Colonic mucosa (tissue), 4 donors: ENCODE measurements at places on chromosomes 7 and 10. TPM values are rescaled to one million over a fixed set of nuclear protein-coding genes. Genes with fewer than 3 reads are reported as not detected.

- no peak for DNase-seq
Observed at GRCh38 chr7:1973321-1974251, 259.2 kb downstream of the MAD1L1 start.

DNA sequence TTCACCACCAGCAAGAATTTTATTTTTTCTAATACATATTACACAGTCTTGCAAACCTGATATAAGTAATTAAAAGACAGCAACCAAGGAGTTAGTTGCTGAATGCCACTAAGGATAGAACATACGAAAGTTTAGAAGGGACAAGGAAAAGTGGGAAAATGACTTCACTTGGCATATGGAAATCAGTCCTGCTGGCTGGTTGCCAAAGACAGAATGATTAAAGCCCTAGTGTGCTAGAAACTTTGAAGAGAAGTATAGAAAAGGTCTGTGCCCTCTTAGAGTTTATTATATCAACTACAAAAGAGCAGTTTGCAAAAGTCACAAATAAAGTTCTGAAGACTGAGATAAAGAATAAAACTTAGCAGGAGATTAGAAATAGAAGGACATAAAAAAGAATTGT, 5.8 kb upstream of the YAE1 start:
- DNase-seq = no peak

DNA sequence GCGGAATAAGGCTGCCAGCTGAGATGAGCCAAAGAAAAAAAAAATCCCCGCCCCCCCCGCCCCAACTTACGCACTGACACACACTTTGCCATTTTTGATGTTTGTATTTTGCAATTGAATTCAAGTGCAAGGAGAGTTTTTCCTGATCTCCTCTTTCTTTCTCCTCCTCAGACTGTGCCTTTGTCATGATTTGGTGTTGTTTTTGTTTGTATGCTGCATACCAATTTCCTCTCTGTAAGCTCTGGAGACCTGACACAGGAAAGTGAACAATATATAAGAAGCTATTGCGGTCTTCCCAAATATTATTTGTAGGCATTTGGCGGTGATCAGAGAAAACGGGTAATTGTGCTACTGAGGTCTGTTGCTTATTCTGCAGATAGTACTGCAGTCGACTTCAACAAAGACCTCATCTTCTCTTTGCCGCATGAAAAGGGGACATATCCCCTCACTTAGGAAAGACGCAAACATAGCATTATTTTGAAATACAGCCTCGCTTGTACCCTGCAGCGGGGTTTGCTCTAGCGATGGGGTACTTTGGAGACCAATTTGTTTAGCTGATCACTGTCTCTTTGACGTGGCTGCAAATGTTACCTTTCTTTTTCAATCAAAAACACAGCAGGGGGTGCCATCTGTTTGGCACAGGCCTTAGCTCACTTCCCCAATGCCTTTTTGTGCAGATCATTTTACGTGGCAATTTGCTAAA, 206.6 kb downstream of the SKAP2 start:
- DNase-seq = no peak

The VGF gene
- 0.90 TPM for total RNA-seq

The AKR1C4 gene
- total RNA-seq = not detected

GRCh38 chr10:28592953-28593352, 60.0 kb downstream of the WAC start:
- no peak for DNase-seq

DNA sequence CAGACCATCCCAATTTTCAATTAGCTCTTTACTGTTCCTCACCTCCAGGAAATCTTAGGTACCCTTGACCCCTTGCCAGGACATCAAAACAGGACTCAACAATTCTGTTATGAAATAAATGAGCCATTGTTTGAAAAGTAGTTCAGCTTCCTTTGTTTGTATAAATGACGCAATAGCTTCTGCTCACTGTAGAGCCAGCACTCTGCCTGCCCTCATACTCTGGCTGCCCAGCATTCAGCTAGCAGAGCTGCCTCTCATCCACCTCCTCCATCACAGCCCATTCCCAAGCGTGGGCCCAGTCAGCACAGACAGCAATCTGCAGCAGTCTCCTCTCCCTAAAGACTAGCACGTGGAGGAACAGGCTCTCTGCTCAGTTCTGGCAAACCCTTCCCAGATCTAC, 478.6 kb downstream of the GRID1 start:
- no peak for DNase-seq

- no peak for DNase-seq
Observed at GRCh38 chr7:130356876-130357611, 12.4 kb downstream of the CPA5 start.

DNA sequence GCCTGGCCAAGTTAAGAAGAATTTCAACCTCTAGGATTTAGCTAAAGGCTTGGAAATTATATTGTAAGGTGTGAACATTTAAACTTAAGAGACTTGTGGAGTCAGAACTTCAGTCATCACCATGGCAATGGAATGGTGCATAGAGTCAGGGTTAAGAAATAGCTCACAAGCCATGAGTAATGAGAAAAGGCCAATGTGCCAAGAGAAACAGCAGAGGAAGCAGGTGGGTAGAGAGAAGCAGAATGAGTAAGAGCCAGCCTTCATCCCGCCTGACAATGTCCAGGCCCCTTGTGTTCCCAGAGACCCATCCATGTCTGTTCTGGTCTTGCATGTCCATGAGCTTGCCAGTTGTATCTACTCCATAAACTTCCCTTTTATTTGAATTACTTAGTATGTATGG, 62.6 kb upstream of the TBX20 start:
- no peak for DNase-seq

GRCh38 chr10:18665815-18666558, 6.8 kb downstream of the ARL5B start:
- no peak for DNase-seq

DNA sequence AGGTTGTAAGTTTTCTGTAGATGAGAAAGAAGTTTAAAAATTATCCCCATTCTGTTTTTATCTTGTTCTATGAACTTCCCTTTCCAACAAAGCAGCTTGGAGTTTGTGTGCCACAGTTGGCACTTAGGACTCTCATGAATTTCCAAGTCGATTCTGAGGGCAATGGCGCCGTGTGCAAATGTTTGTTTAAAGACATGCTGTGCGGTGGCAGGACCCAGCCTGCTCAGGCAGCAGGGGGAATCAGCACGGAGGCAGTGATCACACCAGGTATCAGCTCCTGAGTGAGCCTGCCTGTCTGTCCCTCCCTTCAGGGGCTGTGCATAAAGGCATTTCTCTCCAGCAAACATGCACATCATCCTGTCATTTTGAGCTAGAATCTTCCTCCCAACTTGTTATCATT, 109.8 kb upstream of the WDR11 start:
- no peak for DNase-seq

DNA sequence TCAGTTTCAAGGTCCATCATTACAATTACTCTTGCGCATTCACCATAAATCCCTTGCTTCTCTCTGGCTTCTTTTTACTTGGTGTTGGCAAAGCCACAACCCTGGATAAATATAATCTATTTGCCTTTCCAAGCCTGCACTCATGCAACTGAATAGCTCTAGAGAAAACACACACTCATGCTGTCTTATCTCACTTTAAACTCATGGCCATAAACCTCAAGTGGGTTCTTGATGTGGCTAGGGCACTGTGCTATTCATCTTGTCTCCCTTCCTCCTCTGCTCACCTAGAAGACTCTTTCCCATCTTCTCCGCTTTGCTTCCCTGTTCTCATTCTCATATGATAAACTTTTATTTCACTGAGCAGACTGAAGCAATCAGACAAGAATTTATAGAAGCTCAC, 165.4 kb upstream of the MTPN start:
- no peak for DNase-seq

The ELMO1 gene
- total RNA-seq = 4.7 TPM

The EPO gene
- not detected for total RNA-seq

DNA sequence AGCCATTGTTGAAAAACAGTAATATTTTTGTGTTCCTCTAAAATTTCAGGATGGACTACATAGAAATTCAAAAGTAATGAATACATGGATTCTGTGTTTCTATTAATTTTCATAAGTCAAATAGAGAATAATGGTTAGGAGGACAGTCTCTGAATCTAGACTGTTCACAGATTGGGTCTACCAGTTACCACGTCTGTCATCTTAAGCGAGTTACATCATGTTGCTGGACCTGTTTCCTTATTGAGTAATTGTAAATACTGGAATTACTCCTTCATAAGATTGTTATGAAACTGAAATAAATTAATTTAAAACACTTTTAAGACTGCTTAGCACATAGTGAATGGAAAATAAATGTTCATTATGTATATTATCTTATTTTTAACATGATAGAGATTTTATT, 172.3 kb downstream of the KCND2 start:
- DNase-seq = no peak

DNA sequence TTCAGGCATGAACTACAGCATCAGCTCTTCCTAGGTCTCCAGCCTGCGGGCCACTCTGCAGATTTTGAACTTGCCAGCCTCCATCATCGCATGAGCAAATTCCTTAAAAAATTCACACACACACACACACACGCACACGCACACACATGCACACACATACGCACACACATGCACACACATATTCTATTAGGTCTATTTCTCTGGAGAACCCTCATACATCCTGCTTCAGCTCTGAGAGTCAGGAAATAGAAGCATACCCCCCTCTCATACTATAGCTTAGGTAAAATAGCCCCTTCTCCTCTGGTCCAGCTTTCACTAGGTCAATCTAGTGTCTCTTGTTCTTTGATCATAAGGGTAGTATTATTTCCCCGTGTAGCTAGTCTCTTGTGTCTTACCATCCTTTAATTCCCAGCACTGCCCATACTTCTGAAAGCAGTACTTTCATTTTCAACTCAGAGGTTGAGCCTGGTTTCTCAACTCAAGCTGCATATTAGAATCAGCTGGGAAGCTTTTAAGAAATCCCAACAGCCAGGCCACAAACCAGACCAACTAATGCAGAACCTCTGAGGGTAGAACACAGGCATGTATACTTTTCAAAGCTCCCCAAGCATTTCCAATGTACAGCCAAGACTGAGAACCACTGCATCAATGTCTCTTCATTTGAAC, 30.9 kb upstream of the ITGB8 start:
- no peak for DNase-seq

GRCh38 chr10:50334273-50334672, 83.0 kb upstream of the ASAH2 start:
- no peak for DNase-seq

The CYP26A1 gene
- not detected for total RNA-seq

The GPR22 gene
- 0.13 TPM for total RNA-seq

The NXPH1 gene
- 0.30 TPM for total RNA-seq

The TRPV5 gene
- not detected for total RNA-seq

DNA sequence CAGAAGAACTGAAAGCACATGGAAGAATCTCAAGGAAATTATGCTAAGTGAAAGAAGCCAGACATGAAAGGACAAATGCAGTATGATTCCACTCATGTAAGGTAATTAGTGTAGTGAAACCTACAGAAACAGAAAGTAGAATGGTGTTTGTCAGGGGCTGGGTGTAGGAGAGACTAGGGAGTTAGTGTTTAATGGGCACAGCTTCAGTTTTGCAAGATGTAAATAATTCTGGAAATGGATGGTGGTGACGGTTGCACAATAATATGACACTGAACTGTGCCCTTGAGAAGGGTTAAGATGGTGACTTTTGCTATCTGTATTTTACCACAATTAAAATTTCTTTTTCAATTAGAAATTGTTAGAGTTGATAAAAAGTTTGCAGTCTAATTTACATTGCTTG, 157.3 kb upstream of the ADCY1 start:
- no peak for DNase-seq

GRCh38 chr7:139259142-139259541, 28.1 kb downstream of the UBN2 start:
- DNase-seq = no peak

- peak; percentile 64 for DNase-seq
Observed at GRCh38 chr10:128069351-128070051, 56.7 kb downstream of the MKI67 start.

- DNase-seq = no peak
Observed at GRCh38 chr7:78041423-78041822, 242.8 kb downstream of the PHTF2 start.

DNA sequence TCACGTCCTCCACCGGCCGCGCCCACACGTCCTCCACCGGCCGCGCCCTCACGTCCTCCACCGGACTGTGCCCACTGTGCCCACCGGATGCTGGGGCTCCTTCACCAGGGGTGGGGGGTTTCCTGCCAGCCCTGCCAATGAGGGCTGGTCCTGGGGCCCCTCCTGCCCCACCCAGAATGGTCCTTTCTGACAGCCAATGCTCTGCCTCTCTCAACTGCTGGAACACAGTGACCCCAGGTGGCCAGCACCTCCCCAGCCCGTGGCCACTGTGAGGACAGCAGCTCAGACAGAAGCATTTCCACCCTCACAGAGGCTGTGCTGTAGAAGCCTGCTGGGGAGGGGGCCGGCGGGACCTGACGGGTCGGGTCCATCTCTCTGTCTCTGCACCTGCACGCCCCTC, 90.1 kb upstream of the DNAAF5 start:
- no peak for DNase-seq

The GIMAP1 gene
- 1.6 TPM for total RNA-seq

DNA sequence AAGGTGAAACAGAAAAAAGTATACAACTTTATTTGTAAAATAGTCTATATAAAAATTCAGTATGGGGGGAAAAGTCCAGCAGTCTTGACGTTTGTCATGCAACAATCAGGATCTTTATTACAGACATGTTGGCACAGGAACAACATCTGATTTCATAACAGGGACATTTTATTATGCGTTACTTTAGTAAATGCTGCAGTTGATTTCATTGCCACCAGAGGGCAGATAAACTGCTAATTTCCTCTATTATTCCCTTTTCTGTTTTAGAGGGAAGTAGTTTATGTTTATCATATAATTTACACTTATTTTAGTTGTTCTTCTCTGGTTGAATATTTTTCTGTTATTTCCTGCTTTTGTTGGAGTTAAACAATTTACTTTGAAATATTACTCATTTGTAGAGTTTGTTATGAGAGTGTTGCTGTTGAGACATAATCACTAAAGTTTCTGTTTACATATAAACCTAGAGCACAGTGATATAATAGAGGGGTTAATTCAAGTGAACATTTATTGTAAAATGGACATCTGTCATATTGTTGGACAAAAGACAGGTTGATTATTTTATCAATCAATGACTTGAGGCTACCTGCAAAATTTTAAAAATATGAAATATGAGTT, 3.3 kb downstream of the PLXDC2 start:
- peak; percentile 71 for DNase-seq

DNA sequence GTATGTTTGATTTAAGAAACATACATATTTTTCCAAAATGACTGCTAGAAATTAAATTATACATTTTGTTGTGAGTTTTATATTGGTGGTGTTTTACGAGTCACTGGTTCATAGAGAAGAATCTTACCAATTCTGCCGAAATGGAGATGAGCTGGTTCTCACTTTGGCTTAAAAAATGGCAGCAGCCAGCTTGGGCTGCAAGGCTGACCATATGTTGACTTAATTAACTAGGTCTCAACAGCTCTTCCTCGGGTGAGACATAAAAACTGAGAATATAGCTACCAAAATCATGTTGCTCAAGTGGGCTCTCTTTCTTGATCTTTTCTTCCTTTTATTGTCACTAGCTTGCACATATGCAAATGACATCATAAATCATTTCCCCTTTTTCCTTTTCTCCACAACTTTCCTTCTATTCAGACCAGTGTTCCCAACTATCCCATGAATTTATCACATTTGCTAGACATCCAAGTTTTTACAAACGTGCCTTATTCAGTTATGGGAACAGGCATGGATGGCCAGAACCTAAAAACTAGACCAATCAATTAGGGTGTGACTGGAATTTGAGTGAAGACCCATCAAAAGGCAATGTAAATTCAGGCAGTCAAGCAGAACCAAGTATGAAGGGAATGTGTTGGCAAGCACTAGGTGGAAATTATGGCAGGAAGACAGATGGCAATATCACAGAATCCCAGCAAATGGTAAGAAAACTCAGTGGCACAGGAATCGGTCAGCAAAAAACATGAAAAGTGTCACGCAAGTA, 6.4 kb upstream of the TSPAN12 start:
- DNase-seq = no peak

- DNase-seq = no peak
Observed at GRCh38 chr7:102129636-102130370, 156.9 kb upstream of the SH2B2 start.
